Kidney capillary endothelial cell (primary cell): ENCODE measurements at places on chromosomes 6 and 20.
A peak's percentile ranks its signal among the peaks of the same experiment; 100 is the strongest.

- peak; percentile 33 for DNase-seq
Measured at GRCh38 chr6:39362487-39362865, 40.0 kb upstream of the KCNK16 start.

DNA sequence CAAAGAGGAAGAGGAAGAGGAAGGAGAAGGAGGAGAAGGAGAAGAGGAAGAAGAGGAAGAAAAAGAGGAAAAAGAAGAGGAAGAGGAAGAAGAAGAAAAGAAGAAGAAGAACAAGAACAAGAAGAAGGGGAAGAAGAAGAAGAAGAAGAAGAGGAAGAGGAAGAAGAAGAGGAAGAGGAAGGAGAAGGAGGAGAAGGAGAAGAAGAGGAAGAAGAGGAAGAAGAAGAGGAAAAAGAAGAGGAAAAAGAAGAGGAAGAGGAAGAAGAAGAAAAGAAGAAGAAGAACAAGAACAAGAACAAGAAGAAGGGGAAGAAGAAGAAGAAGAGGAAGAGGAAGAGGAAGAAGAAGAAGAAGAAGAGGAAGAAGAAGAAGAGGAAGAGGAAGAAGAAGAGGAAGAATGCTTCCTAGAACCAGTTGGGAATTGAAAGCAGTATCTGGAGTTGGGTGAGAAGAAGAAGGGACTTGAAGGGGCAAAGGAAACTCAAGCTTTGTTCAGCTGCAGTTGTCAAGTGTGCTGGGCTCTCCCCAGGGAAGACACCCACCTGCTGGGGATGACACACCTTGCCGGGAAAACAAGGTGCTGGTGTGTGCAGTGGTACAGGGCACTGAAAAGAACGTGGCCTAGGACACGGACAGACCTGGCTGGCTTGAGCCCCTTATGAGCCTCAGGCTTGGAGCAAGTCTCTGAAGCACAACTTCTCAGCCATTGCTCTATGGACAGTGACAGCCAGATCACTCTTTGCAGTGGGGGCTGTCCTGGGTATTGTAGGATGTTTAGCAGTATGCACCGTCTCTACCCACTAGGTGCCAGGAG is 30.1 kb upstream of the ARFGEF2 start:
- DNase-seq, result no peak

GRCh38 chr20:60008130-60008808 is 50.0 kb downstream of the CDH26 start:
- DNase-seq, result no peak

GRCh38 chr20:64010711-64011237 is 25.2 kb upstream of the C20orf204 start:
- no peak for DNase-seq

- no peak for DNase-seq
Measured at GRCh38 chr6:140708441-140708840, 1334.0 kb upstream of the CITED2 start.

GRCh38 chr6:159926542-159927203 is 35.9 kb downstream of the MAS1 start:
- DNase-seq, result no peak

DNA sequence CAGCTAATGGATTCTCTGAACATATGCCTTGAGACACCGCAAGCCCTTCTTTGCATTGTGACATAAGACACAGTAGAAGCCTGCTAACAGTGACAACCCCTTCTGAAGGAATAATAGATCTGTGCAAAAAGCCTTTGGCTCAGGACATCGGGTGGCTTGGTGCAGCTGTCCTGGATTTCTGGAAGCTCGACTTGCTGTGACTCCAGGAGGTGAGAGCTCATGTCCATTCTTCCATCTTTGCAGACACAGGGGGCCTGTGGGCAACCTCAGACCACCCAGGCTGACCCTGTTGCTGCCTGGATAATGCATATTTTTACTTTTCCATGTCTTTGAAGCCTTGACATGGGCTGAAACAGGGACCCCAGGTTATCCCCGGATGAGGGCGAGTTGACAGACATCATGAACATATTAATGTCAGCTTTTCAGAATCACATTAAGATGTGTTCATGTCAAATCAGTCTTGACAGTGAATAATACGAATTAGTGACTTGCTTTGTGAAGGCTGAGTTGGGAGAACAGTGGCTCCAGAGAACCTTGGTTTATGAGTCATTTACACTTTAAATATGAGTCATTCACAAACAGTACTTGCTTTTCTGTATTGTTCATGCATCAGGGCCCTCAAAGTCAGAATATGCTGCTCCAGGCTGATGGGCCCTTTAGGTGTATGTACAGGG is 66.8 kb upstream of the IYD start:
- DNase-seq, result peak; percentile 71

GRCh38 chr6:121865811-121866210 is 430.4 kb downstream of the GJA1 start:
- DNase-seq, result no peak

GRCh38 chr6:168870982-168871381 is 382.7 kb downstream of the THBS2 start:
- DNase-seq, result no peak

- no peak for DNase-seq
Measured at GRCh38 chr6:169861431-169862042, 110.1 kb downstream of the ERMARD start.

GRCh38 chr6:38937839-38938613 is 110.6 kb upstream of the GLP1R start:
- no peak for DNase-seq

DNA sequence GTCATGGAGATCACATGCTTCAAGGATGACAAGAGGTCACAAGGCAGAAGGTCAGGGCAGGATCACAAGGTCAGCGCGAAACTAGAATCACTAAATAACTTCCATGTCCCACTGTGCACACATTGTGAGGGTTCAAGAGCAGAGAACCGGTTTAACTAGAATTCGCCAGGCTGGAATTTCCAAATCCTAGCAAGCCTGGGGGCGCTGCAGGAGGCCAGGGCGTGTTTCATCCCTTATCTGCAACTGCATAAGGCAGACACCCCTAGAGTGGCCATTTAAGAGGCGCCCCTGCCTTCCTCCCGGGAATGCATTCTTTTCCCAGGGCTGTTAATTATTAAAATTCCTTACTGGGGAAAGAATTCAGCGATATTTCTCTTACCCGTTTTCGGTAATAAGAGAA is 40.2 kb upstream of the SLC22A1 start:
- no peak for DNase-seq

- DNase-seq, result no peak
Measured at GRCh38 chr6:100574836-100575235, 110.1 kb upstream of the SIM1 start.

DNA sequence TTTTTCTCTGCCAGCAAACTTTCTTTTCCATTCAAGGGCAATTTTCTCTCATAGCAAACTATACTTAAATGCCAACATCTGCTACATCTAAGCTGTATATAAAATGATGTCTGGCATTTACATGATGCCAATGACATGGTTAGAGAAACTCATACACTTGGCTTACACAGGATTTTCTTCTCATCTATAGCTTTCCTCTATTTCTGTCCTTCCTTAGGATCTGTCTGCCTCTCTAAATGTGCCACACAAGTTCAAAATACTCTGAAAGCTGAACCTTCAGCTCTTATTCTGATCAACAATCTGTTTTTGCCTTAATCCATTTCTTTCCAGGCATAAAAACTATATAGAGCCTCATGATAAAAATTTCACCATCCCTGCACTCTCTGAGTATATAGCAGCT is 290.9 kb upstream of the RNF217 start:
- DNase-seq, result no peak
